ENCODE measurements at places on chromosomes 1 and 21.

DNA sequence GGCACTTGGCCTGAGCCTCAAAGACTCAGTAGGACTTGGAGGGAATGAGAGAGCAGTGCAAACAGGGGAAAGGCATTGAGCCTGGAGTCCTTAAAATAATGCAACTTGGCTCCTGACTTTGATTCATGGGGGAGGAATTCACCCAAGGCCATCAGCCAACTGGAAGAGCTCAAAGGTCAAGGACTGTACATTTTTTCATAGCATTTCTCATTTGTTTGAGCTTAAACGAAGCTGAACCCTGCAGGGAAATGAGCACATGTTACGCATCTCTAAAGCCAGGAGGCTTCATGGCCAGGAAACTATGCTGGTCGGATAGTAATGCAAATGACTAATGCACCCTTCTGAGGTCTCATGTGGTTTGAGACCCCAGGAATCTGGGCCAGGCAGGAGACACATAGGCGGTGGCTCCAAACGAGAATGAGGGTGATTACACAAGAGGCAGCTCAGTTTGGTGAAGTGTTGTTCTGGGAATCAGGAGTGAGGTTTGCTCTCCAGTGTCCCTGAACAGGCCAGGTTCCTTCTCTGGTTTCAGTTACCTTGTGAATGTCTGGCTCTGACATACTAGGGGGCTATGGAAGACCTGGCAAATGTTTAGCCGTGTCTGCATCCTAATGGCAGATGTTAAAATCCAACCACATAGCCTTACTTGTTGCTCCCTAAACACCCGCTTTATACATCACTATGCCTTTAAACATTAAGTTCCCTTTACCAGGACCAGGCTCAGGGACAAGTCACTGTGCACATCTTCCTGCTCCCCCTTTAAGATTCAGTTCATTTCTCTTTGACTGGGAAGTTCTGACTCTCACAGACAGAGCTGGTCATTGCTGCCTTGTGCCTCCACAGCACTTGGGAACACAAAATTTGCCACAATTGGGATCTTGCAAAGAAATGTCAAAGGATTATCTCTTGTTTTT lies 503.9 kb upstream of the USP24 start:
- no peak for DNase-seq

DNA sequence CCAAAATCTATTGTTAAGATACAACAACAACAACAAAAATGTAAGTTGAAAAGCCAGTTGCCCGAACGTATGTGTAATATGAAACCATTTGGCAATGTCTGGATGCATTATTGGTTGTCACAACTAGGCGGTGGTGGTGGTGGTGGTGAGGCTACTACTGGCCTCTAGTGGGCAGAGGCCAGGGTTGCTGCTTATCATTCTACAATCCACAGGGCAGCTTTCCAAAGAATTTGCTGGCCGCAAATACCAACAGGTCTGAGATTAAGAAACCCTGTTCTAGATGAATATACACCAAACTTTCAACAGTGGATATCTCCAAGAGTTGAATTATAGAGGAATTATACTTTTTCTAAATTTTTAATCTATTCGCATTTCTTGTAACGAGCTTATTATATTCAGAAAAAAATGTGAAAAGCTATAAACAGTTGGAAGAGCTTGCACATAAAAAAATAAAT lies 26.8 kb upstream of the ZNF697 start:
- DNase-seq = peak; percentile 78

DNA sequence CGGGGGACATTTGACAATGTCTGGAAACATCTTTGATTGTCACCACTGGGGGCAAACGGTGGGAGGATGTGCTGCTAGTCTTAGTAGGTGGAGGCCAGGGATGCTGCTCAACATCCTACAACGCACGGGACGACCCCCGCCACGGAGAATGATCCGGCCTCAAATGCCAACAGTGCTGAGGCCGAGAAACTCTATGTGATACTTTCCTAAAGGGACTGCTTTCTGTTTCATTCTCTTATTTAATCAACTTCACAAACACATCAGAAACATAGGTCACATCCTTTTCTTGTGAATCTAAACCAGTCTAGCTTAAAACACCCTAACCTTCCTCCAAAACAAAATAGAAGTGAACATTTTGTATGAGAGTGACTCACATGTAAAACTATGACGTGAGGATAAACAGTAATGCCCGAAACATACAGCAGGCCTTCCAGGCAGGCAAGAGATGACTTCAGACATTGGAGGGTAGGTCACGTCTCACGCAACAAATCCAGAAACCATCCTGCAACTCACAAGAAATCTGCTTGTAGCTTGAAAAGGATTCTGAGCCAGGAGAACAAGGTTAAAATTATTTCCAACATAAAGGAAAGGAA lies 37.2 kb upstream of the ETS2 start:
- DNase-seq = no peak

GRCh38 chr1:87140831-87141540 lies 187.7 kb upstream of the LMO4 start:
- DNase-seq = no peak

Measured in brain (organoid and tissue), 16 donors.